Cardiac muscle cell (in vitro differentiated cells and primary cell): ENCODE measurements at places on chromosomes 4 and X.
A peak's percentile ranks its signal among the peaks of the same experiment; 100 is the strongest.

GRCh38 chrX:13285229-13285628 lies 34.6 kb downstream of the ATXN3L start:
- DNase-seq: no peak

GRCh38 chrX:13387666-13388494 lies 68.0 kb upstream of the ATXN3L start:
- no peak for DNase-seq

- DNase-seq: no peak
These were observed 1843.5 kb upstream of the AGA start for GRCh38 chr4:179285696-179286095.

GRCh38 chrX:43716696-43717095 lies 60.6 kb downstream of the MAOA start:
- DNase-seq: no peak

GRCh38 chr4:154999950-155000578 lies 208.4 kb upstream of the NPY2R start:
- DNase-seq: peak; percentile 34

- no peak for DNase-seq
These were observed 60.2 kb downstream of the GASK1B start for GRCh38 chr4:158112611-158113010.

DNA sequence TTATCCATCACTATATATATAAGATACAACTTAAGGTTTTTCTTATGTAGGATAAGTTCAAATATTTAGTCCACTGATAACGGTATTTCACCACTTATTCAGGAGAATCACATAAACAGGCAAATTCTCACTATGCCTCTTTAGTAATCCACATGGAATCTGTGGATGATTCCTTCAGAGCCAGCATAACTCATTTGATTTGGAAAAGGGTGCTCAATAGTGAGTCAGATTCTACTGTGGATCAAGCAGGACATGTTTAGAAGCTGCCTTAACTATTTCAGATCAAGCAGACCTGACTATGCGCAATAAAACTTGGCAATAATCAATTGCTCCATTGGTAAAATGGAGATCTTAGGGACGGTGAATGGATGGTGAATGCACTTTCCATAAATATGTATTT lies 184.1 kb downstream of the CBR4 start:
- no peak for DNase-seq

- DNase-seq: peak; percentile 56
These were observed 175.8 kb downstream of the COMMD8 start for GRCh38 chr4:47287735-47288134.

- DNase-seq: peak; percentile 60
These were observed 432.5 kb upstream of the FGF16 start for GRCh38 chrX:77014377-77015372.

GRCh38 chr4:33071535-33071934 lies 2351.4 kb downstream of the PCDH7 start:
- DNase-seq: peak; percentile 74

DNA sequence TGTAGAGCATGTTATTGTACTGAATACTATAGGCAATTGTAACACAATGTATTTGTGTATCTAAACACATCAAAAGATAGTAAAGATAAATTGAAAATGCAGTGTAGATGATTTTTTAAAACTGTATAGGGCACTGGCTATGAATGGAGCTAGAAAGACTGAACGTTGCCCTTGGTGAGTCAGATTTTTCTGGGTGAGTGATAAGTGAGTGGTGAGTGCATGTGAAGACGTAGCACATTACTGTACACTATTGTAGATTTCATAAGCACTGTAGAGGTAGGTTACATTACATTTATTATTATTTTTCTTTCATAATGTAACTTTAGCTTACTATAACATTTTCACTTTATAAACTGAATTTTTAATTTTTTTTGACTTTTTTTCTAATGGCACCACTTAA lies 1491.6 kb downstream of the TECRL start:
- DNase-seq: no peak

DNA sequence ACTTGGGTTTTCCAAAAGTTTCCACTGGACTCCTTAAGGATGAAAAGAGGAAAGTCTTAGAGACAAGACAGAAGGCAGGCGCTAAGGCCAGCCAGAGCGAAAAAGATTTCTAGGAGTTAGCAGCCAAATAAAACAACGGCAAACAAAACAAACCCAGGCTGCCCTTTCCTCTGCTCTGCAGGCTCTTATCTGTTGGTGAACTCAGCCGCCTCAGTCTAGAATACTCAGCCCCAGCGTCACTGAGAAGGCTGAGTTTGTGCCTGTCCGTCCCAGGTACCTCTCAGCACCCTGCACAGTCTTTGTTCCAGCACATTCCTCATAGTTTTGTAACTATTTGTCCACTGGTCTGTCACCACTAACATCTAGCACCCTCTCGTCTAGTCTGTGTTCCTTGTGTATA lies 75.6 kb upstream of the FAM9C start:
- DNase-seq: peak; percentile 81

DNA sequence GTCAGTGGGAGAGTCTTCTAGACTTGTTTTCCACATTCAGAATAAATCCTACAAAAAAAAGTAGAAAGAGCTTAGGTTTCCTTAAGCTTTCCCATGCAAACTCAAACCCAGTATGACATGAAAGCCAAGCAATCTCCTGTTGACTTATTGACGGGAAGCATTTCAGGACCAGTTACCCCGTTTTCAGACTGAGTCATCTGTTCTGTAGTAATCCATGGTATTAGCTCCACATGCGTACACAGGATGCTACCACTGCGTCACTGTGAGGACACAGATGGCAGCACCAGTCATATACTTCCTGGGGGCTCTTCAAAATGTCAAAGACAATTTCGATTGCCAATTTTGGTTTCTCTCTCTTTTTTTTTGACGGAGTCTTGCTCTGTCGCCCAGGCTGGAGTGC lies 224.9 kb upstream of the MAD2L1 start:
- no peak for DNase-seq

DNA sequence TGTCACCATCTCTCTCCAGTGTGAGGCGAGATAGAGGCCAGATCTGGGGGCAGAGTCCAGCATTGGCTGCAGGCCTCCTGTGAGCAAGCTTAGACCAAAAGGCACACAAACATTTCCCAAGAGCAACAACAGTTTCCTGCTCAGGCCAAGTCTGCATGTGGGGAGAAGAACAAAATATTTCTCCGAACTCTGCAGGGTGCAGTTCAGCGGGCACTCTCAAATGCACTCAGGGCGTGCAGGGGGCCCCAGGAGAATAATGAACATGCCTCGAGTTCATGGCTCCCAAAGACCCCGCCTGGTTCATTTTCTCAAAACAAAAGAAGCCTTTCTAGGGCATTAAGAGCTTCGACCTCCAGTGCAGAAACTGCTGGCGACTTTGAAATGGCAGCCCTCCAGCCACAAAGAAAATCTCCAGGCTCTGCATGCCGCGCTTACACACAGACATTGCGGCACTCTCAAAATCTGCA lies 57.8 kb upstream of the HELT start:
- DNase-seq: peak; percentile 73

DNA sequence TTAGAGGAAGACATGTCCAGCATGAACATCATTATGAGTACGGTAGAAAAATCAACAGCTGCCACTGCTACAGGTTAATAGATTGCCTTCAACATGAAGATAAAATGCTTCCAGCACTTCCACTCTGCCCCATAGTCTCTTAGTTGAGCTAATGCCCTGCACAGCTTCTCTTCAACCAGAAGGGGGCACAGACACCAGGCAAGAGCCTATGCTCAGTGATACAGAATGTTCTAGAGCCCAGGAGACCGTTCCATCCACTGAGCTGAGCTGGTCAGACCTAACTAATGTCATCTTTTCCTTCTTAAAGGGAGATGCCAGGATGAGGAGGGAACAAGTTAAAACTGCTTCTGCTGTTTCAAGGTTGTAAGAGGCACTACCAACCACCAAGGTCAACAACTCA lies 42.2 kb downstream of the SMIM10L2A start:
- no peak for DNase-seq

- DNase-seq: no peak
These were observed 68.4 kb downstream of the FBXO8 start for GRCh38 chr4:174215057-174215456.

DNA sequence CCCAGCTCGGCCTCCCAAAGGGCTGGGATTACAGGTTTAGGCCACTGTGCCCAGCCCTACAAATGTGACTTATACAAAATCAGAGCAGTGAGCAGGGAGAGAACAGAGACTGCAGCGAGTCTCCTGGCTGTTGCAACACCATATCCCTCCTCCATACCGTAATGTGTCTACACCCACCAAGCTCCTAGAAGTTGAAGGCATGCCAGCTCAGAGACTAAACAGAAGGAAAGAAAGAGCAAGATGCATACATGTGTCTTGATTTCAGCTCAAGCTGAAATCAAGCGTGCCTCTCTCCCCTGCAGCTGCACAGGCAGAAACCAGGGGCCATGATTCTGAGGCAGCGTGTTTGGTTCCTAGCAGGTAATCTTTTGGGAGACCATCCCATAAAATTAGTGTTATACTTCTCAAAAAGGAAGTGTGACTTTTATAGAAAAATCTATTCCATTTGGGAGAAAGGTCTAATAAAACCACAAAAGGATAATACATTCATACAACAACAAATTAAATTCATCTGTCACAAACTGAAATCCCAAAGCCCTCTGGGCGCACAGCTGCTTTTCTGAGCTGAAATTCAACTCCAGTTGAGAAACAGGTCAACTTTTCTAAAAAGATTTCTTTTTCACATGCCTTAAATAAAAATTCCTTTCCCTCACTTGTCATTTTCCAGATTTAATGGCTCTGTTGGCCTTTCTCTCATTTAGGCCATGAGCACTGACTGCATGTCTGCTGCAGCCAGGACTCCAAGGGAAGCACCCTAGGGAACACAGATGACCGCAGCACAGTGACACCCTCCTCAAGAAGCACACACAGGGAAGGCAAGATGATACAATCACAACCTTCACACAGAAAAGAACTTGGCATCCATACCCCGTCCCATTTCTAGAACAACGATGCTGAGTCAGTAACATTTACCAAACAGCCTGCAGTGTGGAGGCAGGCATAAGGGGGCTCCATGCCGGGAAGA lies 34.4 kb downstream of the AFAP1 start:
- no peak for DNase-seq
